Fibroblast of upper back skin (primary cell): ENCODE measurements at places on chromosomes 6 and 20.

DNA sequence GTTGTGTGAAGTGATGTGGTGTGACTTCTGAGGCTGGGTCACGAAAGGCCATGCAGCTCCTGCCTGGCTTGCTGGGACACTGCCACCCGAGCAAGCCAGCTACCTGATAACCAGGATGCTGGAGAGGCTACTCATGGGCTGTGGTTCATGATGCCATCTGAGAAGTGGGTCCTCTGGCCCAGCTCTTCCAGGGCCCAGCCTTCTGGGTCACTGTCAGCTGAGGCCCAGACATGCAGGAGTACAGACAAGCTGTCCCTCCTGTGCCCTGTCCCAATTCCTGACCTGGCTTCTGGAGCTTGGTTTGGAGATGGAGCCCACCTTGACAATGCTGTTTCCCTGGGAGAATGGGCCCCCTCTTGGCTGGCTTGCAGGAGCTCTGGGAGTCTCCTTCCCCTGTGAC, 87.0 kb downstream of the DHX35 start:
- no peak for DNase-seq

DNA sequence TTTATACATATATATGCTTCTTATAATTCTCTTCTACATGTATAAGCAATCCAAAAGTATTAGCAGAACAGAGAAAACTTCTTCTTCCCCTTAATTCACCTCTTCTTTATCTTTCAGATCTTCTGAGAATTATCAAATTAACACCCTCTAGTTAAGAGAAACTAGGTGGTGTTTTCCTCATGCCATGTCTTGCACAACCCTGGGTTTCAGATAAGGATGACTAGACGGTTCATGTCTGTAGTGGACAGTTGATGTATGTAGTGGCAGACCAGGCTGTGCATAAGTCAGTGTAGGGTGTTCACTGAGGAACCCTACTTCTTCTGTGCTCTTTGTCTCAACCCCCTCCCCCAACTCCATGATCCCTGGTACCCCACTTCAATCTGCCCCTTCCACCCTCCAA, 187.3 kb downstream of the SAMD5 start:
- no peak for DNase-seq

DNA sequence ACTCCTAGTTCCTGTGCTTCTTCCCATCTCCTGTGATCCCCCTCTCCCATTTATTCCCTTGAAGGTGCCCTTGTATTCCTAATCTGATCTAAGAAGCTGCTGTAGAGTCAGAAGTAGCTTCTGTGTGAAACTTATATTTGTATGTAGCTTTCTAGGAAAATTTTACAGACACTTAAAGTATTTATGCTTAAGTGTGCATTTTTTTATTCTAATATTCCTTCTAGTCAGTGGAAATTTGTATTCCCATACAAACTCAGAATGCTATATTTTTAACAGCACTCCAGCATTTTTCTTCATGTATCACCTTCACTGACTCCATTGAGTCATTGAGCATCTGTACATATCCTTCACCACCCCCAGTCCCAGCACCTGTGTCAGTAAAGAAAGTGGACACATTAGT, 12.7 kb downstream of the ZKSCAN8 start:
- no peak for DNase-seq

DNA sequence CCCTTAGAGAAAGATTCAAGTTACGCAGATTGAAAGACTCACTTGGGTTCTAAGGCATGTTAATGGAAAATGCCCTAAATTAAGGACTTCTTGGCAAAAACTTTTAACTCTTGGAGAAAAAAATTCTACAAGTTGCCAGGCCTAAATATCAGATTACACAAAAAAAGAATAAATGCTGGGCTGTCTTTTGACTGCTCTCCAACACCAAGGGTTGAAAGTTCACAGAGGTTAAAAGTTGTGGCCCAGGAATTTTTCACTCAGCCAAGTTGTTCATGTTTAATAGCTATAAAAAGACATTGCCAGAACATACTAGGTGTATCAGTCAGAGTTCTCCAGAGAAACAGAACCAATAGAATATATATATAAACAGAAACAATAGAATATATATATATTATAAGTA, 268.4 kb upstream of the PRND start:
- no peak for DNase-seq

DNA sequence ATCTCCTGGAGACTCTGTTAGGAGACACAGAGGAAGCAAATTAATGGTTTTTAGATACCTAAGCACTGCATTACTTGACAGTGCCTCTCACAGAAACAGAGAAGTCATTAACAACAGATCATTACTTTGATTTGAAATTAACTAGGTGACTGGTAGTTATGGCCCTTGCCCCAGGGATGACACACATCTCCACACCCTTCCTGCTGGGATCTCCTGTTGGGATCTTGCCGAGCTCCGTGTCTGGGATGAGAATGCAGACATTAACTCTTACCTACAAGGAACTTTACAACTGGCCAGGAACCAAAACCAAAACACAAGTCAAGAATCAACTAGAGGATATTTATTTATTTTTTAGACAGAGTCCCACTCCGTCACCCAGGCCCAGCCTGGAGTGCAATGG, 2.2 kb upstream of the PRELID3B start:
- no peak for DNase-seq

DNA sequence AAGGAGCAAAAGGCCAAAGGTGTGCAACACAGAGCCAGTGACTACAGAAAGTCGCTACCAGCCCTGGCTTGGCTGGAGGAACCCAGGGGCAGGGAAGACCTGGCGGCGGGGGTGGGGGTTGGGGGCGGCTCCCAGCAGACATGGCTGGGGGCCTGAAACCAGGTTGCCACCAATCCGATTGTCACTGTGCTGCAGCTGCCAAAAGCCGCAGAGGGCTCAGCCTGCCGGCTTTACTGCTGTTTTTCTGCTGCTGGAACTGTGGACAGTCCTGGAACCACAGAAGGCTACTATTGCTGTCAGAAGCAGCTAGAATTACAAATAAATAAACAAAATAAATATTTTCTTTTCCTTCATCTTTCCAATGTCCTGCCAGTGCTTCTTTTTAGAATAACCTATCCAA, 25.7 kb upstream of the OGFRL1 start:
- no peak for DNase-seq

- DNase-seq, result peak; percentile 48
These were observed 195.0 kb upstream of the CEP162 start for GRCh38 chr6:84422380-84422968.

GRCh38 chr20:23147647-23147963, 61.5 kb upstream of the CD93 start:
- DNase-seq, result no peak

DNA sequence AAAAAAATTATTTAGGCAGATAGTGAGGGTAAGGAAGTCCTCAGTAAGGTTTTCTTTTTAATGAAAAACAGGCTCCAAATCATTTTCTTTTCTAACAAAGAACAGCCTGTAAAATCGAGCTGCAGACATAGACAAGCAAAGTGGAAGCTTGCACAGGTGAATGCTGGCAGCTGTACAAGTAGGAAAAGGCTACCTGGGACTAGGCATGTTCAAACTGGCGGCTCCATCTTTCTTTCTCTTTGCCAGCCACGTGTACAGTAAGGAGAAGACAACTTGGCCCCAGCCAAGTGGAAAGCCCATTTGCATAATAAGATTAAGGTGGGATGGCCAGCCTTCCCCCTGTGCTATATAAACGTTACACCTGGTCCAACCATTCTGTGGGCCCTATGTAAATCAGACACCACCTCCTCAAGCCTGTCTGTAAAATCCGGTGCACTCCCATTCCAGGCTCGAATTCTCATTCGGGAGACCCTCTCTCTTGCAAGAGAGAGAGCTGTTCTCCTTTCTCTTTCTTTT, 27.0 kb upstream of the SLC2A12 start:
- DNase-seq, result no peak
